SW 1271 (cell line): ENCODE measurements at places on chromosomes 11 and 22.

DNA sequence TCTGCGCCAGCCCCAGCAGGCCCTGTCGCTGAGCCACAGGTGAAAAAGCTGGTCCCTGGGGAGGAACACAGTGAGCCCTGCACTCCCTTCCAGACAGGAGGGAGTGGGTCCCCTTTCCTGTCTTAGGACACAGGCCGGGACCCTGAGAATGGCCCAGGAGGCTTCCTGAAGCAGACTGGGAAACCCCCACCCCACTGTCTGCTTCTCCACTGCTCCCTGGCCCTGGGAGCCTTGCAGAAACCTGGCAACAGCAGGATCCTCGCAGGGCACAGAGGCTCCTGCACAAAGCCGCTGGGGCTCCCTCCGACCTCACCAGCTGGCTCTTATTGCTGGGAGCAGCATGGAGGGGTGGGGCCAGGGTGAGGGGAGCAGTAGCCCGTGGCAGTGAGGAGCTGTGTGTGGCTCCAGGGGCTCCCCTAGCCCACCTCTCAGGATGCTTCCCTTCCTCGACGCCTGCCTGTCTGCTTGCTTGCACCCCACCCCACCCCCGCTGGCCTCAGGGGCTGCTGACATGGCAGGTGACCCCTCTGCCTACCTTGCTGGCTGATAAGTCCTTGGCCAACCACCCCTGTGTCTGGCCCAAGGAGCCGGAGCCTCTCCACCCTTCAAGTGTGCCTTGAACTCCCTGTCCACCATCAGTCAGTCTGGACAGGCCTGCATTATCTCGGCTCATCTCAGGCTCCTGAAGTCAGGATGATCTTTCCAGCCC lies 72.1 kb upstream of the KCNQ1OT1 start:
- DNase-seq, result no peak

- DNase-seq, result no peak
These were observed 378.0 kb downstream of the NTM start for GRCh38 chr11:131748151-131749050.

DNA sequence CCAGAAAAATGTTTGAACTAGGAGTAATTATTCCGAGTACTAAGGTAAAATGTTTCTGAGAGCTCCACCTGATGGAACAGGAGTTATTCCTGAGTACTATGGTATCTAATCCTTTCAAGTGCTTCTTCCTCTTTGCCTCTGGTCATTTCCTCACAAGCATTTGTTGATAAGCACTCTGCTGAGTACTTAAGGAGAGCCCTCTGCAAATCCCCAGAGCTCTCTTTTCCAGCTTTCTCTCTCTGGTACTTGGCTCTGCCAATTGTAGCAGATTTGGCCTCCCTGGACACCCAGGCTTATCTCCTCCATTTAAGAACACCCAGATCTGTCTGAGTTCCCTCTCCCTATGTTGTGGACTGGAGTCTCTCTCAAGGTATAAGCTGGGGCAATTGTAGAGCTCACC lies 457.0 kb downstream of the MN1 start:
- DNase-seq, result no peak

DNA sequence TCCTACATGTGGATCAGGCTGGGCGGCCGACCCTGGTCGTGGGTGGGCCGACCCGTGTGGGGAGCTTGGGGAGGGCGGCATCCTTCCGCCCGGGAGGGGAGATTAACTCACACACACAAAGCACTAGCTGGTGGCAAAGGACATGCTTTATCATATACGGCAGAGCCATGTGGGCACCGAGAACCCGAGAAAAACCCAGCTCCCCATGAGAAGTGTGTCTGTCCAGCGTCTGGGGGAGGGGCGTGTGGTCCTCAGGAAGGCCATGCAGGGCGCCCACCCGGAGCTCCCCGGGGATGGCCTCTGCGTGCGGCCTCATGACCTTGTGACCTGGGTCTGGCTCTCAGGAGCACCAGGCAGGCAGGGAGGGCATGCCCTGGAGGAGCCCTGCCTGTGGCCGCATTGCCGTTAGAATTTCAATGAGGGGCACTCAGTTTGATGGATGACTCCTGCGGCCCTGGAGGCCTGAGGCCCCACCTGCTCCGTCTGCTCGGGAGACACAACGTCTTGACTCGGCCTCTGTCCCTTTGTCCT lies 39.4 kb upstream of the TOLLIP start:
- DNase-seq, result no peak

GRCh38 chr11:112997857-112998466 lies 36.7 kb downstream of the NCAM1 start:
- DNase-seq, result no peak

- no peak for DNase-seq
These were observed 86.1 kb upstream of the RASSF10 start for GRCh38 chr11:12922980-12923507.

DNA sequence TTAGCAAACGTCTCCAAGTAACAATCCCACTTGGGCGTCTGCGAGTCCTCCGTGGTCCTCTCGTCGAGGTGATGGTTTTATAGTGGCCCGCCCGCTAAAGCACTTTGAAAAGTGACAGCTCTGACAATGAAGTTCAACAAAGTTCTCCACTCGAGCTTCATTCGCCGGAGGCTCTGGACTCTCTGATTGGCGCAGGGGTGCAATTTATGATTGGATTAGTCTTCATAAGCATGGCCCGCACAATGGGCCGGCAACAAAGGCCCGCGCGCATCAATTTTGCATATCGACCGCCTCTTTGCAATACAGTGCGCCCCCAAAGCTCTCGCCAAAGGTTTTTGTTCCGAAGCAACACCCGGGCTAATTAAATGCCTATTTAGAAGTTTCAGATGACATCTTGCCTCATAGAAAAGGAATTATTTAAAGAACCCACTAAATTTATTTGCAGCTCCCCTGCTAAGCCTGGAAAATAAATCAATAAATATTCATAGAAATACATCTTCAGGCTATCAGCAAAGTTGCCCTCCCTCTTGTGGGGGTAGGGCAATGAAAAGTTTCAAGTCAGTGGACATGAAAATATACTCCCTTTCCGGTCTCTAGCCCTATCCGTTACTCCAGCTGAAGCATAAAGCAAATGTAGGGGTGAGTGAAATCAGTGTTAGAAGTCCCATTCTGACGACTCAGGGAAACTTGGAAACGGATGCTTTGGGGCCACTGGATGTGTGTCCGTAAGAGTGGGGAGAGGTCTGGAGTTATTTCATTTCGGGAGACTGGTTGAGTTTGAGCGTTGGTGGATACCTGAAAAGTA lies at the start of gene DBX1:
TSS of gene DBX1 (minus strand) at position 51 of the 805 bp plus-strand sequence. CDS start 151 bp downstream, outside the sequence.
- no peak for DNase-seq

DNA sequence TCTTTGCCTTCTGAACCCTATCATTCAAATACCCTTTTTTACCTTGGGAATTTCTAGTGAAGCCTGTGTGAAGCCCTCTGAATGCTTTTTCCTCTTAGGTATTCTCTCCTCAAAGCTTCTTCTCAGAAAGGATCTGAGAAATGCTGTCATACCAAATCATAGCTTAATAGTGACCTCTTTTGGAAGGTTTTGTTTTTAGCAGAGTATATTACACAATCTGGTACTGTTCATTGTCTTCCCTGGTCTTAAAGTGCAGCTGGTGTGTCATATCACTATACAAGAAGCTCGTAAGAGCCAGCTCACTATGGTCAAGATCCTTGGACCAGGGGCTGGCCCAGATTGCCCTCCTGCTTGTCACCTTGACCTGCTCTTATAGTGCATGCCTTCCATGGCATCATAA lies 204.4 kb upstream of the ANO5 start:
- DNase-seq, result no peak

DNA sequence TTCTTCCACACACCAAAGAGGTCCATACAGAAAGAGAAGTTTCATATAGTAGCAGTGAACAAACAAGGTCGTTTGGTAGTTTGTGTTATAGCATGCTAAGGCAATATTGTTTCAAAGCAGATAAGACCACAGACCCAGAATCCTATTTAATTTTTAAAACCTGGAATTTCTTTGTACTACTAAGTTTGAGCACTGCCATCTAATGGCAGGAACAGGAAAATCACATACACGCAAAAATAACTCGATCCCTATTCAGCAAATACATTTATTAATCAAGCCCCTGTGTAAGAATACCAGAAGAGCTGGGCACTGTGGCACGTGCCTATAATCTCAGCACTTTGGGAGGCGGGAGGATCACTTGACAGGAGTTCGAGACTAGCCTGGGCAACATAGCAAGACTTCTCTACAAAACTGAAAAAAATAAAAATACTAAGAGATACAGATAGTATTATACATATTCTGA lies 2.9 kb upstream of the BTBD10 start:
- no peak for DNase-seq

- no peak for DNase-seq
These were observed 538.3 kb upstream of the ANO3 start for GRCh38 chr11:25793637-25794036.

DNA sequence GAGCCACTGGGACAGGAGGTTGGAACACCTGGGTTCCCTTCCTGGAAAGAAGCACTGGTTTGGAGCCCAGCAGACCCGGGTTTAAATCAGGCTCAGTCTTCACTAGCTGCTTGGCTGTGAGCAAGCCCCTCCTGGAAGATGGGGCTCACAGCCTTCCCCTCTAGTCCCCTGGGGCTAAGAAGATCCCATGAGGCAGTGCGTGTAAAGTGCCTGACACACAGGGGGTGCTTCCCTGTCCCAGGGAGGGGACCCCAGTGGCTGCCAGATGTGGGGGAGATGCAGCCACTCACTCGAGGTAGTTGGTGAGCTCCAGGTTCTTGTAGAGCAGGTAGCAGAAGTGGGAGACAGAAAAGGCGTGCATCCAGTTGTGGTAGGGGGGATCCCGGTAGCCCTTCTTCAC lies 93.2 kb downstream of the PDE2A start:
- DNase-seq, result no peak

DNA sequence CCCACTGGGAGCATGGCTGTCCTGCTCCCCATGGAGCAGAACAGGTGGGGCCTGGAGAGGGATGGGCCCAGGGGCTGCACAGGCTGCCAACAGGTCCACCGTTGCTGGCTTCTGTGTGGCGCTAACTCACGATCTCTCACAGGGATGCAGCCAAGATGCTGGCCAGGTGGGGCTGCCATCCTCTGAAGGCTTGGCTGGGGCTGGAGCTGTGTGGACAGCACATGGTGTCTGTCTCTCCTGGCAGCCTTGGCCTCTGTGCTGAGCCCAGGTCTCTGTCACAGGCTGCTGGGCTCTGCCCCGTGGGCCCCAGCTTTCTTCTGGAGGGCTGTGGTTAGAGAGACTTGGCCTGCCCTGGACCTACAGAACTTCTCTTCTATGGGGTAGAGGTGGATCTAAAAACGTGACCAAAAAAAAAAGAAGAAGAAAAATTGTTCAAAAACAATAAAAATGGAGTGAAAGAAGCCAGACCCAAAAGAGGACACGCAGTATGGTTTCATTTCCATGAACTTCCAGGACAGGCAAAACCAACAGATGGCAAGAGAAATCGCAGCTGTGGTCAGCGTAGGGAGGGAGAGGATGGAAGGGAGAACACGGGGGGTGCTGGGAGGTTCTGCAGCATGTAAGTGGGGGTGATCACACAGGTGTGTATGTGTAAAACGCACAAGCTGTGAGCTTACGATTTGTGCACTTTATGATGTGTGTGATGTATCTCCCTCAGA lies 12.2 kb downstream of the PARVG start:
- no peak for DNase-seq

DNA sequence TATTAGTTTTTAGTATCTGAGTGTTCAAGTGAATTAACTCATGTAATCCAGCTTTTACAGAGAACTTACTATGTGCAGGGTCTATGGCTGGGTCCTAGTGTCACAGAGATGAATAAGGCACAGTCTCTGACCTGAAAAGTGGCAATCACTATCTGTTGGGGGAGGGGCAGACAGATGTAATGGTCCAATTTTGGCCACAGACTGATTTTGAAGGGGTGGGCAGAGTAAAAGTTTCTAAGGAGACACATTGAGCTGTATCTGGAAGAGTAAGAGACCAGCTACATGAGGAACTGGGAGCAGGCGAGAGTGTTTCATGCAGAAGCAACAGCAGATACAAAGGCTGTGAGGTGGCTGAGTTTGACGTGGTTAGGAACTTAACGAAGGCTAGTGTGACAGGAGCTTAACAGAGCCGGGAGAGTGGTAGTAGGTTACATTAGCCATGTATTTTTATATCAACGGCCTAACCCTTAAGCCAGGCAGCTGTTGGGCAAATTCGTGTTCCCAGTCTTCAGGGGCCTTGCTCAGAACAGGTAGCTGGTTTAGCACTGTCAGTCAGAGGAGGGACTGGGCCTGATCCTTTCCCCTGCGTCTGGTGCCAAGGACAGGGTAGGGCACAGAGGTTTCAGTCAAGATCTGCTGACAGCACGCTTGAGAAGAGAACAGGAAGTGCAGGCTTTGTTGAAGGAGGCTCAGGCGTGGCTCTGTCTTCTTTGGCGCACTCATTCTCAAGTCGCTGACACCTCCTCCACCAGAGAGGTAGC lies 1.4 kb upstream of the STIM1 start:
- DNase-seq, result no peak

- no peak for DNase-seq
These were observed 76.0 kb downstream of the UBASH3B start for GRCh38 chr11:122731500-122731913.

GRCh38 chr11:9678576-9678975 lies 14.7 kb downstream of the SWAP70 start:
- no peak for DNase-seq

DNA sequence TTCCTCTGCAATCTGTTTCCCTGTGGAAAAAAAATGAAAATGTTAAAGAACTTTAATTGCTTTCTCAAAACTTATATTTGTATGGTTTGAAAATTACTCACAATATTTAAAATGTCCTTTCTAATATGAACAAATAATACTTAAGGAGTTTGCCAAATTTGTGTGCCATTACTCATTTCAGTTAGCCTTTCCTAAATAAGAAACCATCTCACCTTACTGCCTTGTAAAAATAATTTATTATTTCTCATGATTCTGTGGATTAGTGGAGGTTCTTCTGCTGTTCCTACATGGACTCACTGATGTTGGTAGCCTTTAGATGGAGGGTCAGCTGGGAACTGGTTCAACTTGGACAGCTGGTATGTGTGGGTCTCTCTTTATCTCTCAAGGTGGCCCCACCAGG lies 428.6 kb downstream of the CNTN5 start:
- no peak for DNase-seq

GRCh38 chr11:111515591-111515990 lies 1.0 kb downstream of the HOATZ start:
- no peak for DNase-seq

- DNase-seq, result no peak
These were observed 123.9 kb downstream of the PAX6 start for GRCh38 chr11:31687256-31687655.

- no peak for DNase-seq
These were observed 50.9 kb upstream of the RTL6 start for GRCh38 chr22:44548981-44549380.

GRCh38 chr11:93403930-93404329 lies 73.4 kb downstream of the DEUP1 start:
- no peak for DNase-seq

GRCh38 chr22:31574055-31574670 lies 77.8 kb downstream of the SFI1 start:
- no peak for DNase-seq

- no peak for DNase-seq
These were observed 16.5 kb upstream of the BMAL1 start for GRCh38 chr11:13260963-13261588.
